NCI-H2107 (cell line): ENCODE measurements at places on chromosomes 4 and X.

DNA sequence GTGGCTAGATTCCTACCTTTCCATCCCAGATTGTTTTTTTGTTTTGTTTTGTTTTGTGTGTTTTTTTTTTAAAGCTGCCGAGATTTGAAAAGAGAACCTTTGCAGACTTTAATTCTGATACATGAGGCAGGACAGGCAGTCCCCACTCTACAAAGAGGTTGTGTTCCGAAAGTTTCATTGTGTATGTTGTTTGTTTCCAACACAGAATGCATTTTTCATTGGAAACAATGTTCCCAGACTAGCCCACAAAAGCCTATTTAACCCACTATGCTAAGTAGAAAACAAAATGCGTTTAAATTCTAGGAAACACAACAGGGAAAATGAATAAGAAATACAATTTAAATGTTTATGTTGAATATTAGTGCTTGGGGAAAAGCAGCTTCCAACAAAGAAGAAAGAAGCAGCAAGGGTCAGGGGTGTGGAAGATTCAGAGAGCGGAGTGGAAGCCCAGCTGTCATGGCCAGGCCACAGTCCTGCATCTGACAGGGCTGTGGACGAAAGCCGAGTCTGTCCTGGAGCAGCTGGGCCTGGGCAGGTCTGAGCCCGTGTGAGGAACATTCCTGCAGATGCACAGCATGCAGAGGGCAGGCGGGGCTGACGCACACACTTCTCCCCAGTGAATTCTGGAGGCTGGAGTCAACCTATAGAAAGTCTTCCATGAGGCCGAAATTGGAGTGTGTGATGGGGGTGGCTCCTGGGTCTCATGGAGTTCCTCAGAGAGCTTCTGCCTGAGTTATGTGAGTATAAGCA, 12.4 kb upstream of the SETD7 start:
- DNase-seq: no peak

- no peak for DNase-seq
Observed at GRCh38 chrX:44400588-44400987, 57.1 kb upstream of the EFHC2 start.

GRCh38 chr4:143514497-143514896, 995 bp downstream of the SMARCA5 start:
- no peak for DNase-seq

DNA sequence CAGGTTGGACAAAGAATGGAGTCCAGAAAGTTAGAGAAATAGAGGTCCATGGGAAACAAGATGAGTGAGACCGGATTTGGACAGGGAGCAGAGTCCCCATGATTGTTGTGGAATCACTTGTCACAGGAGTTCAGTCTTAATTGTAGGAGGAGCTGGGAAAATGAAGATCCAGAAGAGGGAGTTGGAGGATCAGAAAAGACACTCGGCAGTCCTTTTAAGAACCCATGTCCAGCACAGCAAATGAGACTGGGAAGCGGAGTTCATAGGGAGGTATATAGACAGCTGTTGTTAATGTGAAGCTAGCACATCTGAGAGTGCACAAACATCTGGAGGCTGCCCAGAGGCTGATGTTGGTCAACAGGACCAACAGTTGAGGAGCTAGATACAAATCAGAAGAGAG, 111.4 kb upstream of the RXFP1 start:
- no peak for DNase-seq

DNA sequence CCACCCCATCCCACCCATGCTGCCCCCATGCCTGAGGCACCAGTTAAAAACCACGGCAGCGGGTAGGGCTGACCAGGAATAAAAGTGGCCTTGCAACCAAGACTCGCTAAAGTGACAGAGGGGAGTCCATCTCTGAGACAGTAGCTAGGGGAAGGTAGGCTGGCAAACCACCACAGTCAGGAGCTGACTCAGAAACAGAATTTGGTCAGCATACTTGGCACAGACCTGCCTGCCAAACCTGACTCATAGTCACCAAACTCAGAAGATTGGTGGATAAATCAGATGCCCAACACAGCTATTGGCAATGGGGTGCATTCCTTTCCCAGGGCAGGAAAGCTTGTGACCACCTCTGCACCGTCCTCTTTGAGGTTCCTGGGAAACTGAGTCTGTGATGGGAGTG, 193.8 kb downstream of the BCOR start:
- no peak for DNase-seq
